Activated CD4-positive, alpha-beta T cell treated with anti-CD3 and anti-CD28 coated beads, Interleukin-2, amount 10 ng/mL, durations not matched to agents 7 days and 5 days (primary cell): ENCODE measurements at places on chromosomes 4 and X.

GRCh38 chr4:128061566-128062536 lies 739 bp downstream of the LARP1B start:
- DNase-seq: peak; percentile 57

DNA sequence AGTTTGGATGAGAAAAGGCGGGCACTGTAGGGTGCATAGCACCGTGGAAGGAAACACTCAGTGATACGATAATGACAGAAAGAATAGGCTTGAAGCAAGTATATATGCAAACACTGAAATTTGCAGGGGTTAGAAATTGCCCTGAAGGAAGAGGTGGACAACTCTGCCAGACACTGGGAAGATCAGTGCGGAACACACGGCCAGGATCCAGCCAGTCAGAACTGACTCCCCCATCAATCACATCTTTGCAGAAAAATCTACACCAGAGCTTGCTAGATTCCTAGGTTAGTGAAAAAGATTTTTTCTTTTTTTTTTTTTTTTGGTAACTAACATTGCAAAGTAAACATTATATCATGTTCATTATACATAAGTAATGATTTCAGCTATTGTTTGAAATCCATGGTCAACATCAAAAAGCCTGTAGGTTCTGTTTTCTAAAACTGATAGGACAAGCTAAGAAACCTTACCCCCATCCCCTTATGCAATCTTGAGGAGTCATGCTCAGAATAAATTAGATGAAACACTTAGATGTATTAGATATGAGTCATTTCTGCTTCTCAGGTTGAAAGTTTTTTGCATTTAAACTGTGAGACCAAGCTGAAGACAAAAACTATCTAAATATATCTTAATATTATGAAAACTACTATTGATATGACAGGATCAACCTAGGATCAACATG lies 38.9 kb downstream of the TRIML1 start:
- no peak for DNase-seq

DNA sequence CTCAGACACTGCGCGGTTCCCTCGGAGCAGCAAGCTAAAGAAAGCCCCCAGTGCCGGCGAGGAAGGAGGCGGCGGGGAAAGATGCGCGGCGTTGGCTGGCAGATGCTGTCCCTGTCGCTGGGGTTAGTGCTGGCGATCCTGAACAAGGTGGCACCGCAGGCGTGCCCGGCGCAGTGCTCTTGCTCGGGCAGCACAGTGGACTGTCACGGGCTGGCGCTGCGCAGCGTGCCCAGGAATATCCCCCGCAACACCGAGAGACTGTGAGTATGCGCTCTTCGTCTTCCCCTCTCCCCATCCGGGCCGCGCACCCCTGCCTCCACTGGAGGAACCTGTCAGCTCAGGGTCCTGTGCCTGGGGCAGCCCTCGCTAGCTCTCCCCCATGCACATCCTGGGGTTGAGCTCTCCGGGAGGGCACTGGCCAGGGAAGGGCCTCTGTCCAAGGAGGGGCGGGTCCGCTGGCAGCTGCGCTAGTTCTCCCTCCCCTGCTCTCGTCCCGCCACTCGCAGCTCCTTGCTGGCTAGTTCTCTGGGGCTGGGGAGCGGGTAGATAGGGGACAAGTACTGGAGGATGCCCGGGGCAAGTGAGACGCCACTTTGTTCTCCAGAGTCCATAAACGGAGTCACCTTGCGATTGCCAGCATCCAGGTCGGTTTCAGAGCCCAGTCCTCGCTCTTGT lies 2.2 kb downstream of the SLIT2 start:
- no peak for DNase-seq

GRCh38 chrX:136665258-136665900 lies 17.4 kb downstream of the CD40LG start:
- no peak for DNase-seq

DNA sequence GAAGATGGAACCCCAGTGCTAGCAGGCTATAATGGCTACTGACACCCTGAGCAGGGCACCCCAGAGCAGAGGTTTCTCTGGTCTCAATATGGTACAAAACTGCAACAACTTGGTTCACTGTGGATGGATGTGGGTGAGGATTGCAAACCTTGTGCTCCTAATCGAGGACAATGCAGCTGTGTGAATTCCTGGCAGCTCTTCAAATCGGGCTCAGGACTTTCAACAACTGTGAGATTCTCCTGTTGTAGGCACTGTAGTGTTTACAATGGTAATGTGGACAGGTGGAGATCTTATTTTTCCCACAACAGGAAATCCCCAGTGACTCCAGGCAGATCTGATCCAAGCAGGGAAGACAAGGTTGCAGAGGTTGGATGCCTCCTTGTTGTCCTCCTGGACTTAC lies 101.5 kb downstream of the RCHY1 start:
- no peak for DNase-seq

- no peak for DNase-seq
Measured at GRCh38 chrX:136999024-136999423, 34.8 kb downstream of the GPR101 start.

- DNase-seq: no peak
Measured at GRCh38 chr4:17657849-17658248, 43.4 kb downstream of the MED28 start.

GRCh38 chr4:38060829-38061431 lies 100.7 kb downstream of the PTTG2 start:
- DNase-seq: no peak

DNA sequence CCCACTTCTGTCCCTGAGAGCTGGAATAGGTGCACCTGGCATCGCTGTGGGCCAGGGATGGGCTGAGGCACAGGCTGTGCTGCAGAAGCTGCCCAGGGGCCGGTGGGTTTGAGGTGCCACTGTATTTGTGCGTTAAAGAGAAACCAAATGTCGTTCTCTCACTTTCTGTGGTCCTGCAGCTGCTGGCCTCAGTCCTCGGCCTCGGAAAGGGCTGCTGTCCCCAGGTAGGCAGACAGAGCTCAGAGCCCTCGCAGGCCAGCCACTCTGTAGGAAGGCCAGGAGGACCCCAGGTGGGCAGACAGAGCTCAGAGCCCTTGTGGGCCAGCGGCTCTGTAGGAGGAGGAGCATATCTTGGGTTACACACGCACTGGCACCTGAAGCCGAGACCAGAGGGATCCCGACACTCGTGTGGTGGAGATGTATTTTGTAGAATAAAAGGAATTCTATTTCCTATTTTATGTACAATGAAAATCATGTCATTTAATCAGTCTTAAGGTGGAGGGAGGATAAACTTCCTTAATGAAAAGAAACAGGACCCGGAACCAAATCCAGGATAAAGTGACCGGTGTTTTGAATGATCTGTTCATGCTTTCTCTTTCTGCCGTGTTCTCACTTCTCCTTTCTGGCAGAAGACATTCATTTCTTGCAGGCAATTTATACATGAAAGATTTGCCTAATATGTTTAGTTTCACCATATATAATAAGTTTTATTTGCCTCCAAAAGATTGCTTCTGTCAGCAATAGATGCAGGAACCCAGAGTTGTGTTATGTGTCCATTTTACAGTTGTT lies 54.4 kb upstream of the HGFAC start:
- DNase-seq: no peak

DNA sequence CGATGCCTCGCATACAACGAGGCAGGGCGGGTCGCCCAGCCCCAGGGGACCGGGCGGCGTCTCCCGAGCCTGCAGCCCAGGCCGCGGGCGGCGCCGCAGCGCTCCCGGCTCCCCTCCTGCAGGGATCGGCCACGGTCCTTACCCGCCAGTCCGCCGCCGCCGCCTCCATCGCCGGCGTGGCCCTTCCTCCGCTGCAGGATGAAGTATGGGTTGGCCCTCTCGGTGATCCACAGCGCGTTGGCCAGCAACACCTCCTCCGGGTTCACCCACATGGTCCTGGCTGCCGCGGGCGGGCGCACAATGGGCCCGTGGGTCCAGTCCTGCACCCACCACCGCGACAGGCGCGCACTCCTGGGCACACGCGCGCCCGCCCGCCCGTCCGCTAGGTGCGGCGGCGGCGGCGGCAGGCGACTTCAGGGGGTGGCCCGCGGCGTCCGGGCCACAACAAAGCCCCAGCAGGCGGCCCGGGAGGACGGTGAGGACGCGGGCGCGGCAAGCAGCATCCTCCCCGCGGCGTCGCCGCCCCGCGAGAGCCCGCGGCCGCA lies 339 bp downstream of the TBC1D9 start:
- DNase-seq: peak; percentile 8

GRCh38 chr4:88955580-88956380 lies 101.2 kb downstream of the FAM13A start:
- no peak for DNase-seq

DNA sequence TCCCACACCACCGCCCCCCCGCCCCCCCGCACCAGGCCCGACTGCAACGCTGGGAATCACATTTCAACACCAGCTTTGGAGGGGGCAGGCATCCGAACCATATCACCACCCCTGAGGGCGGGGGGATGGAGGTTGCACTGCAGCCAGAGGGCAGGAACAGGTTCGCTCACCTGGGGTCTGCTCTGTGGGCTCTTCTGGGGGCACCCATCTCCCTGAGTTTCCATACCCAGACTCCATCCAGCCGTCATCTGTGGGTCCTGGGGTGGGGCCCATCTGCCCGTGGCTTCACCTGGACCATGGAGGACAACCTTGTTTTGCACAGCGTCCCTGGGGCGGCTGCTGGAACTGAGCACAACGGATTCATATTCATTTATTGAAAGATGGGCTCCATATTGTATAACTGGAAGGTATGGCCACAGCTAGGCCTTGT lies 6.9 kb downstream of the PSAPL1 start:
- no peak for DNase-seq

DNA sequence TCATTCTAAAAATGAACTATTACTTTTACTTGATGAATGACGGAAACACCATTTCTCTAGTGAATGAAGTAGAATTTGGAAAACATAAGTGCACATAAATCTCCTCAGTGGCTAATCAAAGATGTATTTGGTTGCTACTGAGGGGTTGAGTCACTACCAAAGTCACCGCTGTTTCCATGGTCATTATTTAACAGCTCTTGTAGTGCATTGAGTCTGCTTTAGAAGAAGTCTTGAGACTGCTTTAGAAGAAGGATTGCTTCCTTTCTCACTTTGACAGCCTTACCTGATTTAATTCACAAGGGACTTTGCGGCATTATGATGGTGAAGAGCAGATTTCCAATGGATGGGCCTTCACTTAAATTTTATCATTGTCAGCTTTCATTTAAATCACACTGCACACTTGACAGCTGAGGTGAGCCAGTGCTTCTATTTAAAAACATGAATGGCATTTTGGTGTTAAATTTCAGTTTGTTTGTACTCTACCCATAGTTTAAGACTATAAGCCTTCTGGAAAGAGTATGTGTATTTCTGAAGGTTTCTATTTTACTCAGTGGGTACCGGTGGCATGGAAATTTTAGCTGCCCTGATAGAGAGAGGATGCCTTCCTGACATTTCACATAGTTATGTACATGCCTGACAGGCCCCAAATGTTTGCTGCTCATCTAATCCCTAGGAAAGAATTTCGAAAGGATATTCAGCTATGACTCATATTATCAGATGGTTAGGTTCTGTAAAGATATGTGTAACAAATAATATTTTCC lies 9.5 kb downstream of the ASB5 start:
- no peak for DNase-seq

DNA sequence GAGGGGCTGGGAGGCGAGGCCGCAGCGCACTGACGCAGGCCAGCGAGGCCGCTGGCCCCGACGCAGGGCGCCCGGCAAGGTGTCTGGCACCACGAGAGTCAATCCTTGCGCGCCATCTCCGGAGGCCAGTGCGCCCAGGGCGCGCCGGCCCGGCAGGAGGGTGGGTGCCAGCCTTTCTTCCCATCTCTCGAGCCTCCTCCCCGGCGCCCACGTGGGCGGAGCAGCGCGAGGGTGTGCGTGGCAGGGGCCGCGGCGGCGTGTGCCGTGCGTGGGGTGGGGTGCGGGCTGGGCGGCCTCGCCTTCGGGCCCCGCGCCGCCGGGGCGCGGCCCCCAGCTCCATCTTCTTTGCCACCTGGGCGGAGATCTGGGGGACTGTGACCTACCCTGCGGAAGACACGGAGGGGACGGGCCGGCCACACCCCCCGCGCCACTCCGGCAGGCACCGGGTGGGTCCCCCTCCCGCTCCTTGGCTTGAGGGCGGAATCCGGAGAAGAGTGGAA lies 877 bp downstream of the JAKMIP1 start:
- DNase-seq: peak; percentile 33

DNA sequence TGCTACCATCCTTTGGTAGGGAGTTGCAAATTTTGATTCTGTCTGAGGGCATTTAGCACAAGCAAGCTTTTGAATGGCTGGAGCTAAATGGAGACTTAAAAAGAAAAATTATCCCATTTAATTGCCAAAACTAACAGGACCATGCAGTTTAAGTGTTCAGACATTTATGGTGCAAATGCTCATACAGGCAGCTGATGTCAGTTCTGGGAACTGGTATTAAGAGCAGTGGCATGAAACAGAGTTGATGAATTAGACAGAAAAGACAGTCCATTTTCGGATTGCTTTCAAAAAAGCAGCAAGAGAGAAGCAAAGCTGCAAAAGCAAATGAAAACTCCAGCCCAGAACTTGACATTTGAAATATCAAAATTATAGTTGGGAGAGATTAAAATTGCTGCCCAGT lies 1.3 kb downstream of the SCRG1 start:
- no peak for DNase-seq

- no peak for DNase-seq
Measured at GRCh38 chr4:142236268-142236667, 599.9 kb downstream of the IL15 start.

DNA sequence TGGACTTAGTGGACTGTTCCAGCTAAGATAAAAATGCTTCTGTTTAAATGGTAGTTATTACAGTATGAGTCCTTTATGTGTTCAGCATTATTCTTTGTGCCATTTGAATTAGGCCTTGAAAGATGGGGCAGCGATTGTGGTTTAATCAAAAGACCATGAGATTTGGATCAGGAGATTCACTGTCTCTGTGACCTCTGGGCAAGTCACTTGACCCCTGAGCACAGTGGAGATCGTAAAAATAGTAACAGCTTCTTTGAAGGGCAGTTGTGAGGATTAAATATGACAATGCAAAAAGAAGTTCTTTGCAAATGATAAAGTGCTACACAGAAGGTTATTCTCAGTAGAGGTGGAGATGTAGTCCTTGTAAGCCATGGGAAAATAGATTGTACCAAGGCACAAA lies 10.8 kb downstream of the CXCR3 start:
- DNase-seq: no peak

- no peak for DNase-seq
Measured at GRCh38 chr4:168860827-168861226, 149.2 kb downstream of the CBR4 start.

DNA sequence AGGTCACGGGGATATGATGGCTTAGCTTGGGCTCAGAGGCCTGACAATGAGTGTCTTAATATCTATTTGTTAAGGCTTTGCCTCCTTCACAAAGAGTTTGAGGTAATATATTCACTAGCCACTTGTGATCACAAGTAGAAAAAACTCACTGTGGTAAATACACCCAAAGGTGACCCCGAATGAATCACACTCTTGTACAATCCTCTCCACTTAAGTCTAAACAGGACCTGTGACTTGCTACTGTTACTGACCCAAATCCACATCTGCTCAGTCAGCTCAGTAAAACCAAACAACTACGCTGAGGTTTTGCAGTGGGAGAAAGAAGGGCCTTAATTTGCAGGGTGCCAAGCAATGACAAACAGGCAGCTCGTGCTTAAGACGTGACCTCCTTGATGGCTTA lies 223.8 kb upstream of the MAGEC2 start:
- DNase-seq: no peak
